ENCODE measurements at places on chromosomes 16 and 17. TPM values are rescaled to one million over a fixed set of nuclear protein-coding genes. Genes with fewer than 3 reads are reported as not detected.

Gene SP6
- polyA plus RNA-seq = 4.6 TPM

DNA sequence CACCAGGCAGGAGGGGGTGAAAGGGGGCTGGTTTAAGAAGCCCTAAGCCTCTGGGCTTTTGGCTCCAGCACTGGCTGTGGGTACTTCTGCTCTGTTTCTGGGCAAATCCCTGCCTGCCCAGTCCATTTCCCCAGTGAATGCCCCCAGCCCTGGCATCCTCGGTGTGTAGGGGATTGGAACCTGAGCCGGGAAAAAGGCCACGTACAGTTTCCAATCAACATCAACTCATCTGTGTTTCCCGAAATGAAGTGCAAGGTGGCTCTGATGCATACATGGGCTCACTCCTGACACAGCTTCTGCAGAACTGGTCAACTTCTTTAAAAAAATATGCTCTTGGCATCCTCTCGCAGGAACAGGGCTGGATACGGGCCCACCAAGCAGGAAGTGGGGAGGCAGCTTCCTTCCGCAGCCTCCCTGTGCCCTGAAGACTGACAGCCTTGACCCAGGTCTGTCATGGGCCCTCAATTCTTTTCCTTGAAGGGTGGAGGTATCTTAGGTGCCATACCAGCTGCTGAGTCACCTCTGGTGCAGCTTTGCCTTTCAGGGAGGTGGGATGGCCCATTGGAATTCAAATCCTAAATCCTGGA is 73.3 kb downstream of the N4BP1 start:
- peaks cover 14% of the 10 kb centered on the region for H3K36me3 ChIP-seq
- H3K4me3 ChIP-seq = no peak overlapping the region
- H3K4me1 ChIP-seq = peaks cover 3% of the 10 kb centered on the region
- no peak for DNase-seq
- peak overlapping the region; percentile 71 for H3K27ac ChIP-seq
- H3K27me3 ChIP-seq = no peaks in the 10 kb centered on the region

GRCh38 chr16:64543441-64543840 is 578.4 kb downstream of the CDH11 start:
- DNase-seq = no peak
- H3K4me3 ChIP-seq = no peak overlapping the region
- H3K36me3 ChIP-seq = no peaks in the 10 kb centered on the region
- no peaks in the 10 kb centered on the region for H3K27me3 ChIP-seq
- H3K27ac ChIP-seq = no peak overlapping the region

Gene PGAP6
- 47.4 TPM for polyA plus RNA-seq
